ENCODE measurements at places on chromosomes 7 and 10.

DNA sequence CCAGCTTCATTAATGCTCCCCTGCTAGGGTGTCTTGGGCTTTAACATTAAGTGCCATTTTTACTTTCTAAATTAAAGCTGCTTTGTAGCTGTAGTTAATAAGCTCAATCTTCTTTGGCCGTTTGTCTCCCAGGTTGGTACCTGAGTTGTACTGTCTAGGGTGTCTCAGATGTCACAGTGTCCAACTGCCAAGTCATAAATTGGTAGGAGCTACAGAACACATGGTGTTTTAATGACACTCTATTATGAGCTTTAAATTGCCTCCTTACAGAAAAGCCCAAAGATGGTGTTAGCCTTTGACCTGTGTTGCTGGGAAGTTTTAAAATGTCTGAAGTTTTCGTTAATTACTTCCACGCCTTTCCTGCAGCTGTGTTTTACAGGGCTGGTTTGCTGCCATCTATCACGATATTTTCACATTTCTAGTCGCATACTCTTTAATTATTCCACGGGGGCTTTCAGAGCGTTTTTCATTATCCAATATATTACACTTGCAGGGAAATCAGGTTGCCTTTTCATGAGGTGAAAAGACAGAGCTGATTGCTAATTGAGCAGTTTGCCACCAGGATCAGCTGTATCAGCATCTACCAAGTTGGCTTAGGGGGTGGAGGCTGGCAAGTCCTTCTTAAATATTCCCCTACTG, 247.8 kb upstream of the PLPP4 start:
- no peak for DNase-seq

DNA sequence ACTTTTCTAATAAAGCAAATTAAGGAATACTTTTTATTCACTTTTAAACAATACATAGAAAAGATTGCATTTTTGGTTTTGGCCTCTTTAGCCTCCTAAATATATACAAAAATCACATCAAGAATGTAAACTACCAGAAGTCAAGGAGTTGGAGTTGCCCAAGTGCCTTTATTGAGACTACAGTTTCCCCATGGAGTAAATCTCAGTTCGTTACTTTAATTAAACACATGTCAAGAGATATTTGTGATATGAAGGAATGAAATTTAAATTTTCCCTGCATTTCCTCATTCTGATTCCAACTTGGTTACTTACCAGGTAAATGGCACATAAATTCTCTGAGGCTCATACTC, 492.9 kb downstream of the TNS3 start:
- no peak for DNase-seq

- no peak for DNase-seq
Measured at GRCh38 chr7:127678947-127679346, 27.0 kb downstream of the SND1 start.

GRCh38 chr7:124459101-124460055, 306.2 kb downstream of the GPR37 start:
- no peak for DNase-seq

GRCh38 chr7:47888371-47889265, 59.6 kb downstream of the PKD1L1 start:
- DNase-seq: no peak

DNA sequence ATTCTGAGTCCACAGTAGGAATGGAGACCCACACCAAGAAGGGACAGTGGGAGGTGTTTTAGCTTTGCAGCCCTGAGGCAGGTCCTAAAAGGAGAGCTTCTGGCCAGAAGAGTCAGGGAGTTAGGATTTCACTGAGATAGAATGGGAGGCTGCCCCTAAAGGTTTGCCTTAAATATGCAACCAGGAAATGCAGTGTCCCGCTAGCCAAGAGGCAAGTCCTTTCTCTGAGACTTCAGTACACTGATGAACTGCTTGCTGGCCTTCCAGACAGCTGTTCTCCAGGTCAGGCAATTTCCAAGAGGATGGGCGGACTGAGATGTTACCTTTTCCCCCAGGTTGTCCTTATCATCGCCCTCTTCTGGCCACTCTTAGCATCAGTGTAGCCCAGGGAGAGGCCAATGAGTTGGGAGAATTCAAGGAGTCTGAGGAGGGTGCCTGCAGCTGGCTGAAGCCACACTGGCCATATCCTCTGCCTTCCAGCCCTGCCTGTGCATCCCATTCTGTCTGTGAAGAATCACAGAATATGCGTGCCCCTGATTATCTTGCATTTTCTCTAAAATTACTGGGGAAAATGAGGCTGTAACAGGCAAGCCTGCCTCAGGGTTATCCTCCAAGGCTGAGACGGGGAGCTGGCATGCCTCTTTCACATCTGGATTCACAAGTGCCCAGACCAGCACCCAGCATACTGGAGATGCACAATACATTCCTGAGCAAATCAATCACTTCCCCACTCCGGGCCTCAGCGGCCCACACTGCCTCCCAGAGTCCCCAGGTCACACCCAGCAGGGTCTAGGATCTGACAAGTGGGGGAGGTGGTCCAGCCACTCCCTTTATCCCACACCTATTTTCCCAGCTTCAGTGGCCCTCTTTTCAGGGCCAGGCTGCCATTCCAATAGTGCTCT, 2.4 kb downstream of the TLL2 start:
- peak; percentile 20 for DNase-seq

DNA sequence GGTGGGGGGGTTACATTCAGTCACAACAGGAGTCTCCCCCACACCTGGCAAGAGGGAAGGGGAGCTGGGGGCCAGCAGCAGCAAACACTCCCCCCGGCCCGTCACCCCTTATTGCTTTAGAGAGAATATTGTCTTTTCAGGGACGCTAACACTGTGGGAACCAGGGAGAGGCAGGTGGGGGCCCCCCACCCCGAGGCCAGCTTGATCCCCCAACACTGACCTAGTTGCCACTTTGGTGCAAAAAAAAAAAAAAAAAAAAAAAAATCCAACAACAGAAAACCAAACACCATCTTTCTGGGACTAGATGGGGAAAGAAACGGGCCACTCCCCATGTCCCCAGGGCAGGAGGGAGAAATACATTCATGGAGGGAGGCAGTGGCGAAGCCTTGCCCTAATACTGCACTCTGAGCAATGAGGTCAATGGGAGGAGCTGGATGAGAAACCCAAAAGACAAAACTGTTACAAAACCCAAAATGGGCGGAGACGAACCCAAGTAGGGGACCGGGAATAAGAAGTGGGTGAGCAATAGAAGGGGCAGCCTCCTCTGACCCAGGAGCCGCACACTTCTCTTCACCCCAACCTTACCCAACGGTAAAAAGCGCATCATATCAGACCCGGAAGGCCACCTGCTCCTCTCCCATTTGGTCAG, 6.5 kb downstream of the GNB2 start:
- DNase-seq: no peak

DNA sequence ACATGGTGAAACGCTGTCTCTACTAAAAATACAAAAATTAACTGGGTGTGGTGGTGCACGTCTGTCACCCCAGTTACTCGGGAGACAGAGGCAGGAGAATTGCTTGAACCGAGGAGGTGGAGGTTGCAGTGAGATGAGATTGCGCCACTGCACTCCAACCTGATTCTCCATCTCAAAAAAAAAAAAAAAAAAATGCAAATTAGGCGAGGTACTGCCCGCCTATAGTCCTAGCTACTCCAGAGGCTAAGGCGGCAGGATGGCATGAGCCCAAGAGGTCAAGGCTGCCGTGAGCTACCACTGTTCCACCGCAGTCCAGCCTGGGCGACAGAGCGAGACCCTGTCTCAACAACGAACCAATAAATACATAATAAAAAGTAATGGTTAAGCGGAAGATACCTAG, 1.1 kb upstream of the EIF4H start:
- DNase-seq: no peak

GRCh38 chr7:157432957-157433576, 96.3 kb downstream of the DNAJB6 start:
- peak; percentile 56 for DNase-seq

DNA sequence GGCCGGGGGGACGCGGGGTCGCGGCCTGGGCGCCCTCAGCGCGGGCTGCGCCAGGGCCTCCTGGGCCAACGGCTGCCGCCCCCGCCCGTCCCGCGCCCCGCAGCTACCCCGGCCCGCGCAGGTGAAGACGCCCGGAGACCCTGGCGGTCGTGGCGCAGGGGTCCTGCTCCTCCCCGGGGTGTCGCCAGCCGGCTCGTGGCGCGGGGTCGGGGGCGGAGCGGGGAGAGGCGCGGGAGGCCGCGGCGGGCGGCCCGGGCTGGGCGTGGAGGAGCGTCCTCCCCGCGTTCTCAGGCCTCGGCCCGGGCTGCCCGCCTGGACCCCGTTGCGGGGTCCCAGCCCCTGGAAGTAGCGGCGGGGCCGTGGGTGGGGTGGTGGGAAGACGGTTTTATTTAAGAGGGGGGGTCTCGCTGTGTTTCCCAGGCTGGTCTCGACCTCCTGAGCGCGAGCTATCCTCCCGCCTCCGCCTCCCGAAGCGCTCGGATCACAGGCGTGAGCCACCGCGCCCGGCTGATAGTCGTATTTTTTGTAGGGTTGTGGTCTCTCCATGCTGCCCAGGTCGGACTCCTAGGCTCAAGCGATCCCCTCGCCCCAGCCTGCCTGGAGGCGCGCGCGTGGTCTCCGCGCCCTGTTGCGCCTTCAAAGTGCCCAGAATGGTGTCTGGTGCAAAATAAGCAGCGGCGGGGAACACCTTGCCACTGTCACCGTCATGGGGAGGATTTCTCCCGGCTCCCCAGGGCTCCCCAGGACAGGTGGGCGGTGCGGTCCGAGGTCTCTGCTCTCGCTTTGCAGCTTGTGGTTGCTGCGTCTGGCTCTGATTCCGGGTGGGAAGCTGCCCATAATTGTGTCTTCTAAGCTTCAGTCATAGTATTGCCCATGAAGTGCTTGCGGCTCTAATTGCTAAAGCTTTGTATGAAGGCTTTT, 15.3 kb upstream of the SUN1 start:
- DNase-seq: peak; percentile 64

GRCh38 chr10:3770611-3771110, 14.3 kb downstream of the KLF6 start:
- DNase-seq: no peak

- no peak for DNase-seq
Measured at GRCh38 chr10:4865945-4866661, 40.1 kb downstream of the AKR1E2 start.

DNA sequence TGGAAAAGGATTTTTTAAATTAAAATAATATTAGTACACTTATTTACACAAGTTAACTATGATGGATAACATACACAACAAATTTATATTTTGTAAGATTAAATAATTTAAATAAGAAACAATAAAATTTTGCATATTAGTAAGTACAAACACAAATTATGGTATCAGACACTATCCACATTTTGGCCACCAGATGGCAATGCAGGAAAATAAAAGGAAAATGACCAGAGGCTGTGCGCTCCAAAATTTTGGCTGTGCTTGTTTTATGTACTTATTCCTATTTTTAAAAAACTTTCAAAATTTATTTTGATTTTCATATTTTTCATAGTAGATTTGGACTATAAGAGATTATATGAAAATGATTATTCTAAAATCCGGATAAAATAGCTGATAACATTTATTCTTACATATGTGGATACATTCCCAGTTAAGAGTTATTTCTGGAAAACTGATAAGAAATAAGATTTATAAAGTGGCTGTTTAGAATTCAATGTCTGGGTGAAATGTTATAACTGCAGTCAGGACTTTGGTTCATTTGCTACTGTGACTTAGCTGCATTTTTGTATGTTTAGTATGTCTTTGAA, 274.7 kb upstream of the HGF start:
- no peak for DNase-seq

DNA sequence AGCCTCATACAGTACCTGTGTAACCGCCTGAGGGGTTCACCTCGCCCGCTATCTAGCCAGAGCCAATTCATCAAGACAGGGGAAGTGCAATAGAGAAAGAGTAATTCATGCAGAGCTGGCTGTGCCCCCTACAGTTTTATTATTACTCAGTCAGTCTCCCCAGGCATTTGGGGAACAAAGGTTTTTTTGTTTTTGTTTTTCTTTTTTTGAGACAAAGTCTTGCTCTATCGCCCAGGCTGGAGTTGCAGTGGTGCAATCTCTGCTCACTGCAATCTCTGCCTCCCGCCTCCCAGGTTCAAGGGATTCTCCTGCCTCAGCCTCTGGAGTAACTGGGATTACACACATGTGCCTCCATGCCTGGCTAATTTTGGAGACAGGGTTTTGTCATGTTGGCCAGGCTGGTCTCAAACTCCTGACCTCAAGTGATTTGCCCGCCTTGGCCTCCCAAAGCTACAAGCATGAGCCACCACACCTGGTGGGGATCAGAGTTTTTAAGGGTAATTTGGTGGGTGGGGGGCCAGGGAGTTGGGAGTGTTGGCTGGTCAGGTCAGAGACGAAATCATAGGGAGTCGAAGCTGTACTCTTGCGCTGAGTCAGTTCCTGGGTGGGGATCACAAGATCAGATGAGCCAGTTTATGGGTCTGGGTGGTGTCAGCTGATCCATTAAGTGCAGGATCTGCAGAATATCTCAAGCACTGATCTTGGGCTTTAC, 116.5 kb downstream of the MARCHF5 start:
- DNase-seq: no peak

- DNase-seq: no peak
Measured at GRCh38 chr7:34157137-34157536, 251.8 kb downstream of the BMPER start.

DNA sequence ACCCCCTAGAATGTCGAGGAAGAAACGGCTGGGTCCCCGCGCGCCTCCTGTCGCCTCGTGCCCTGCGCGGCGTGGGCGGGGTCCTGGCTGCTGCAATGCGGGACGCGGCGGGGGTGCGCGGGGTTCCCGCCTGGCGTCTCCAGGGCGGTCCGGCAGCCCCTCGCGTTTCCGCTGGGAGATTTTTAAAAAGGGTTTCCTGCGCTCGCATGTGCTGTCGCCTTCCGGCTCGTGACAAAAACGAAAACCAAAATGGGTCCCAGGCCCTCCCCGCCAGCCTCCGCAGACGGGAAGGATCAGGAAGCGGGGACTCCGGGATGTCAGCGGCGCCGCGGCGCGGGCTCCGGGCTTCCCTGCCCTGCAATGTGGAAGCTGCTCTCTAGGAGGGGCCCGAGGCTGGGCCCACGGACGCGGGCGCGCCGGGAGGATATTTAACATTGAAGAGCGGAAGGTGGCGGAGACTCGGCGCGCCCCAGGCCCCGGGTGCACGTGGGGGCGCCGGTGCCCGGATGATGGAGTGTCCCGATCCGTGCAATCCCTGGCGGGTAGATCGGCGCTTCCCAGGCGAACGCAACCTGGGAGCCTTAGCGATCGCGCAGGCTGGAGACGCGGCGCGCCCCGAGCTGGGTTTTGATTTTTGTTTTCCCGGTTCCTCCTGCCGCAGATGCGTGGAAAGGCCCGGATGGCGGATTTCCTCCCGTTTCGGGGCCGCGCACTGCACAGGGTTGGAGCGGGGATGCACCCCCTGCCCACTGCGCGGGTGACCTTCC, 1.0 kb downstream of the PFKP start:
- DNase-seq: peak; percentile 71

DNA sequence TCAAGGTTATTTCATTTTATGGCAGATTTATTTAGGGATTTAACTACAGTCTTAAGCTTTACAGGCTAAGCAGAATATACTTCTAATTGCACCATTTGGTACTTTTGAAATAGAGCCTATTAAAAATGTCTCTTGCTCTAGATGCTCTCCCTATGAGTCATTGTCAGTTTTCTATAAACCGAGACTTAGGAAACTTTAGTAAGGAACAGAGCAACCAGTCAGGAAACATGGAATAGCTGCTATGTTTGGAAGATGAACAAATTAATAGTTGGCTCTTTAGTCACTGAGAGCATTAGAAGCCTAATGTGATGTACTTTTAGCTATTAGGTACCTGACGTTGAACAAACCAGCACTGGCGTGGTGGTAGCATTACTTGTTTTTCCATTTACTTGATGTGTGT, 35.3 kb downstream of the INPP5F start:
- no peak for DNase-seq

GRCh38 chr7:38311329-38311937, 38.0 kb upstream of the TARP start:
- DNase-seq: no peak

GRCh38 chr7:41996381-41997035, 240.5 kb downstream of the GLI3 start:
- no peak for DNase-seq
